WTC11 (cell line): ENCODE measurements at places on chromosomes 16 and 17.

GRCh38 chr17:38464251-38464722 is 36.0 kb downstream of the ARHGAP23 start:
- no peak for DNase-seq

DNA sequence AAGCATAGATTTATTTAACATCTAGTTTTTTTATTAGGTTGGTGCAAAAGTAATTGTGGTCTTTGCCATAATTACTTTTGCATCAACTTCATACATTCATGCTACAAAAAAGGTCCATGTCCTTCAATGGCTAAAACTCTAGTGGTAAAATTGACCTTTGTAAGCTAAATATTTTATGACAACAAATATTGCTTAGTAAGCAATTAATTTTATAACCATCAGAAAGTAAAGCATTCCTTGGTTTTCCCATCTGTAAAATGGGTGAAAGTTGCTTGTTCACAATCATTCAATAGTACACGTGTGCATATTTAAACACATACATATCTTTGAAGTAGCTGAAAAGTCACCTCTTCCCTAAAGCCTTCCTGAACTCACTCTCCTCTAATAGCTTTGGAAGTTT is 789.6 kb downstream of the CDH8 start:
- no peak for DNase-seq

DNA sequence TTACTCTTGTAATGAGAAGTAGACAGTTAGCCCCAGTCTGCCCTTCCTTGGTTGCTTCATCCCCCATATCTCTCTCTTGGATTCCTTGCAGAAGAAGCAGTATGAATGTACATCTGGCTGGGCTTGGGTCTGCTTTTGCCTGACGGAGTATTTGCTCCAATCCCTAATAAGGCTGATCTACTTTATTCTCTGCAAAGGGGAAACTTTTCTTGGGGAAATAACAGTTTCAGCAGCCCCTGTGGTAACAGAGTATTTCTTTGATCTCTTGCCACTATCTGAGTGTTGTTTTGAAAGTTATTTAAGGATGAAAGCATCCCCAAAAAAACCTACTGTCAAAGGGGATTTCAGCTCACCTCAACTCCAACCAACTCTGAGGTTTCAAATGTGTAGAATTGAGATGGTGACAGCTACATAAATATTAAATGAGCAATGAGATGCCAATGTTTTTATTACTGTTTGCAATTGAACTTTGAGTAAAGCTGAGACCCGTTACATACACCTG is 168.9 kb upstream of the NOG start:
- no peak for DNase-seq

DNA sequence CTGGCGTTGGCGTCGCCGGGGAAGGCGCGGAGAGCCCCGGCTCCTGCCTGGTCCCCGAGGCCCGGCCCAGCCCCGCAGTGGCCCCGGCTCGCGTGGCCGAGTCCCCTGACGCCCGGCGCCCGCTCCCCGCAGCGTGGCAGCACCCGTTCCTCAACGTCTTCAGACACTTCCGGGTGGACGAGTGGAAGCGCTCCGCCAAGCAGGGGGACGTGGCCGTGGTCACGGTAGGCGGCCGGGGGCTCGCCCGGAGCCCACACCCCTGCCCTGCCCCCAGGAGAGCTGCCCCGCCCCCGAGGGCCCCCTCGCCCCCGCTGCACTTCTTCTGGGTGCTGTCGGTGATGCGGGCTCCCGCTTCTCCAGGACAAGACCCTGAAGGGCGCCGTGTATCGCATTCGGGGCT is 466 bp downstream of the WDR90 start:
- no peak for DNase-seq

DNA sequence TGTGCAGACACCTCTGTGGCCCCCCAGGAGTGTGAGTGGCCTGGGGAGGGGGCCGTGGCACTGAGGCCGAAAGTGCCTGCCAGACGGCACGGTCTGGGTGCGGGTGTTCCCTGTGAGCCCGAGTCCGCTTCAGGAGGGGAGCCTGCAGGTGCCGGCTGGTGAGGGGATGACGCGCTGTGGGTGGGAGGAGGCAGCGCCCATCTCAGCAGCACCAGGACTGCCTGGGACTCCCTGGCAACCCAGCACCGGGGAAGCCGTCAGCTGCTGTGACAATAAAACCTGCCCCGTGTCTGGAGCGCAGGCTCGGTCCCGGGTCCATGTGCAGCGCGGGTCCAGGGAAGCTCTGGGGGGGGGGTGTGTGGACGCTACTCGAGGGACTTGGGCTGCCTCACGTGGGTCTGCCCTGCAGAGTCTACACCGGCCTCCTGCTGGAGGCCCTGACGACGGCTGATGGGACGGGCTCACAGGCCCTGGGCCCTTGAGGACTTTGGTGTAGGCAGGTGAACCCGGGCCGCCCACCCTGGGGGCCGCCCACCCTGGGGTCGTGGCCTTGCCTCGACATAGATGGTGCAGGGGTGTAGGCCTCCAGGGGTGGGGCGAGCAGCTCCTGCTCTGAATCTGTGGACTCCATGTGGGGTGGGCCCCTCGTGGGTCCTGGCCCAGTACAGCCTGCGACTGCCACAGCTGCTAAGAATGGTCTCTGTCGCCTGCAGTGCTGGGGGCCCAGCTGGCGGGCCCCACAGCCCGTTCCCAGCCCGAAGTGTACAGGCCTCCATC is 5.9 kb upstream of the RAB40C start:
- peak; percentile 24 for DNase-seq

DNA sequence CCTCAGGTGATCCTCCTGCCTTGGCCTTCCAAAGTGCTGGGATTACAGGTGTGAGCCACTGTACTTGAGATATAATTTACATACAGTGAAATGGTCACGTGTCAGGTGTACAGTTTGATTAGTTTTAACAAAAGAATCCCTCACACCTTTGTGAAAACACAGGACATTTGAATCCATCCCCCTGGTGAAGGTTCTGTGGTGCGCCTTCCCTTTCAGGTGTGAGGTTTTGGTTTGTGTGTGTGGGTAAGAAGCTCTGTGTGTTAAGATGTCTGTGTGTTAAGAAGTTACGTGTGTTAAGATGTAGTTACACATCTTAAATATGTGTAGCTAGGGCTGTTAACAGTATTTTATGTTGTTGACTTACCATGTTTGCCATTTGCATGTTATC is 4.4 kb downstream of the SEC14L1 start:
- DNase-seq = no peak

DNA sequence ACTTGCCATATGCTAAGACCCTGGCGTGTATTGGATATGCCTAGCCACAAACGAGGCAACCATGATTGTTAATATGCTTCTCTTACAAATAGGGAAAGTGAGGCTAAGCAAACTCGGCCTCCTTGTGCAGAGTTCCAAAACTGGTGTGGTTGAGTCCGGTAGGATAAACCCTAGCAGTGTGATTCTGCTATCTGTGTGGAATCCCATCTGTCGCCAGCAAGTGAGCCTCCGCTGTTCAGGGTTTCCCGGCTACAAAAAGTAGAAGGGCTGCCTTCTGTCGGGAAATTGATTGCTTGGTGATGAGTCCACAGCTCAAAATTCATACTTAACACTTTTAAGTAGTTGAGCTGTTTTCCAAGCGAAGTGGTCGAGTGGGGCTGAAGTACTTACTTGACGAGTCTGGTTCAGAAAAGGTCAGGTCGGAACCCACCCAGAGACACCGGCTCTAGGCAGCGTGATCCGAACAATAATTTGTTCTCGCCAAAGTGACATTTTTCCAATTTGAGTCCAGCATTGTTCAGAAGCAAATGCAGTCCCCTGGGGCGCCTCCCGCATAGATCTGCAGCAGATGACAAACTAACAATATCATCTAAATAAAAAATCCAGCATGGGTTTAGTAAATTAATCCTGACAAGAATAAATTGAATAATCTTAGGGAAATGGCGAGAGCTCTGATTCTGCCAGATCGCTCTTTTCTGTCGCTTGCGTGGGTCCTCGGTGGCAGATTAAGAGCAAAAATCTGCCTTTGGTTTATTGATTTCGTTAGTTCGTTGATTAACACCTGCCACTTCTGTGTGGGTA is 686.7 kb upstream of the RBFOX1 start:
- DNase-seq = no peak

DNA sequence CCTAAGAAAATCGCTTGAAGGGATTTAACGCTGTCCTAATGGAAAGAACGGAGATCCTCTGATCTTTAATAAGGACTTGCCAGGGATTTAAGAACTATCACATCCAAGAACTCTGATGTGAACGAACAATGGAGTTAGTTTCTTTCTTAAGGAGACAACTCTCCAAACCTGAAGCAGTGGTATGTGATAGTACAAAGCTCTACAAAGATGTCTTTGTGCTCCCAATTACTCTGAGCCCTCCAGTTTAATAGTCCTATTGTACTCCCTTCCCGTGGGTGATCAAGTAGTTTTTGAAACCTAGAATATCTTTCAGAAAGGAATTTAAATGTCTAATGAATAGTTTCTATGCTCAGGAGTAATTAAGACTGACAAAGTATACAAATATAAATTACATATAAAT is 123.8 kb downstream of the FTO start:
- no peak for DNase-seq
